ENCODE measurements at places on chromosomes 1 and 21.

DNA sequence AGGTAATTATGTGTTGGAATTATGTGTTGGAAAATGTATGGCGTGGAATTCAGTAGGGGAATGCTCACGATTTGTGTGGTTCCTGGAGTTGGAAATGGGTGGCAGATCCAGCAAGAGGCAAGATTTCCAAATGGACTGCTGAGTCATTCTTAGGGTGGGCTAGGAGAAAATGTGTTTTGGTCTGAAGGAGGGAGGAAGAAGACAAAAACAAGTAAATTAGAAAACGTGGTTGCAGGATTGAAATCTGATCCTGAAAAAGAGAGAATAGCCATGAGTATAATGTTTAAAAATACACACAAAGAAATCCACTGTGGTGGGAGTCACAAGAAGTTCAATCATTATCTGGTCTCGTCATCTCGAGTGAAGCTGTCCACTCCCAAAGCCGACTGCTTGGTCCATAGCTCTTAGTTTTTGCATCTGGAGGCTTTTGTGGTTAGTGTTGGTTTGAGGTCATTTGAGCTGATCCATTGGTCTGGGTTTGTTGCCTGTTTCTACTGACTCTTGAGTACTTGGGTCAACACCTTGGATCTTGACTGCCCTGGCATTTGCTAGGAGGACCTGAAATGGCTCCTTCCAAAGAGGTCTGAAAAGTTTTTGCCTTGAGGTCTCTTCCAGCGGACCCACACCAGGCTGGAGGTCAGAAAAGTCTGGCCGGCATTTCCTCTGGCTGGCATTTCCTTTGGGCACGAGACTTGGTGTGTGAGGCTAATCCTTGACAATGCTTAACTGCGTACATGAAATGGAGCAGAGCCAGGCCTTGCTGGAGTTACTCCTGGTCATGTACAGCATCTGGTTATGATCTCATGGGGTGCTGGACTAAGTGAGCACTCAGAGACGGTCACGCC lies 9.2 kb downstream of the MX2 start:
- no peak for DNase-seq

- DNase-seq, result no peak
Observed at GRCh38 chr1:17139637-17140036, 20.4 kb upstream of the PADI2 start.

DNA sequence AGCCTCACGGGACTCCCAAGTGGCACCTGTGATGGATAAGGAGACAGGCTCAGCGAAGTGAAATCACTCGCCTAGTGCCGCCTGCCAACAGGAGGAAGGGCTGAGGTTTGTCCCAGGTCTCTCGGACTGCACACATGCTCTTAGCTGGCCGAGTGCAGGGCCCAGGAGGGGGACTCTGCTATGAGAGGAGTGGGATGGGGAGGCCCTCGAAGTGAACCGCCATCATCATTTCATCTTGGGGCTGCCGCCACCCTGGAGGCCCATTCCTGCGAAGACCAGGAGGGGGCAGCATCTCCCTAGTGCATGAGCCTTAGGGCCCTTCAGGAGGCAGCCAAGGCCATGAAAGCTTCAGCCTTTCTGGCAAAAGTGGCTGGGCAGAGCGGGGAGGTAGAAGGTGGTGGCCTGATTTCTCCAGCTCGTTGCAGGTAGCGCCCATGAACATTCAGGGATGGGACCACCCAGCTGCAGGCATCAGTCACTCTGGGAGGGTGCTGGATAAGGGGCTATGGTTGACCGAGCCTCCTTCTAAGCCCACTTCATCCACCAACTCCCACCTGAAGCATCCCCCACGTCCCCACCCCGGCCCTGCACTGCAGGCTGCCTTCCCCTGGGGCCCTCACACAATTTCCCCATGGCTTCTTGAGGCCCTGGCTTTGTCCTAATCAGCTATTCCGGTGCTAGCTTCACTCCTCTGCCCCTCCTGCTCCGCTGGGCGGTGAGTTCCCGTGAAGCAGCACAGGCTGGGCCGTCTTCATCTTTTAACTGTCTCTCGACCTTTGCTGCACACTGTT lies 17.2 kb upstream of the RASSF5 start:
- DNase-seq, result no peak

DNA sequence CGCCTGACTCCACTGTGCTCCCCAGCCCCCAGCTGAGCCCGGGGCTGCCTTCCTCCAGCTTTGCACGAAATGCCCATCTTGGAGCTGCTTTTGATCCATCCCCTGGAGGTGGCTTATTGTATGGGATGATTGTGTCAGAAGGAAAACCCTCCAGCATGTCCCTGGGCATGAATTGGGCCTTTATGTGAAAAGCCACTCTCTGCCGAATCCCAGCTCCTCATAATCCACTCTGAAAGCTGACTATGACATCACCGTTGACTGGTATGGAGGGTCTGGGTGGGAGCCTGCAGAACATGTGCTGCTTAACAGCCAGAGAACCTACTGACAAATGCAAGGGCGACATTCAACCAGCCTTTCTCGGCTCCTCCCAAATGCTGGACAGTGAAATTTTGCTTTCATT lies 74.6 kb downstream of the NENF start:
- no peak for DNase-seq

GRCh38 chr1:88697503-88697902 lies 13.4 kb downstream of the PKN2 start:
- no peak for DNase-seq

- no peak for DNase-seq
Observed at GRCh38 chr1:197982256-197982655, 65.1 kb downstream of the LHX9 start.
